ENCODE measurements at places on chromosomes 3 and 15.

- DNase-seq, result peak; percentile 9
- H3K4me1 ChIP-seq, result no peaks in the 10 kb centered on the region
- H3K36me3 ChIP-seq, result no peaks in the 10 kb centered on the region
These were observed 55.0 kb upstream of the SOX14 start for GRCh38 chr3:137709011-137709601.

DNA sequence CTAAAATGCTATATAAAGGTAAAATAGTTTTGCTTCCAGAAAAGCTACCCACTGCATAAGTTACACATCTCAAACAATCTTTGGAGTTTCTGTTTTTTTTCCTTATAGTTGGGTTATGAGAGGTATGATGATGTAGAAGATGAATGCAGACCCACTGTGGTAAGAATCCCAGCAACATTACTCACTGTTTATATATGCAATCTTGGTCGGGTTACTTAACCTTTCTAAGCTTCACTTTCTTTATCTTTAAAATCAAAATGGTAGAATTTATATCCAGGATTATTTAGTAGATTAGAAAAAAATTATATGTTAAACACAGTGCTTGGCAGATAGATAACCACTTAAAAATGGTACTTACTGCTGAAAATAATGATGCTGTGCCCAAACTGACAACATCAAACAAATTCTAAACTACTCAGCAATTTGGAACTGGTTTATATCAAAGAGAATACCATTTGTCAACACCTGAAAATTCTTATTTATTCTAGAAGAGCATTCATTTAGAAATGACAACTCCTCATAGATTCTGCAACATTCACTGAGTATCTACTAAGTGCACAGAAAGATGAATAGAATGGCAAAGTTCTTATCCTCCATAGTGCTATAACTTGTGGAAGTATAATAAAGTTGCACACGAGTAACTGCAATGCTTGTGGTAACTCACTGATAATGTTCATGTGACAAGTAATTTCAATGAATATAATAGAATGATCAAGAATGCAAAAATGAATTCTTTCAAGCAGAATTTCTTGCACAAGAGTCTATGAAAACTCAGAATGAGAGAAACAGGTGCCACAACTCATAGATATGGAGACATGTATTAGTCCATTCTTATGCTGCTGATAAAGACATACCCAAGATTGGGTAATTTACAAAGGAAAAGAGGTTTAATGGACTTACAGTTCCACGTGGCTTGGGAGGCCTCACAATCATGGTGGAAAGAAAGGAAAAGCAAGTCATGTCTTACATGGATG lies 129.0 kb upstream of the SLC7A14 start:
- no peaks in the 10 kb centered on the region for H3K4me1 ChIP-seq
- H3K27me3 ChIP-seq, result peaks cover 7% of the 10 kb centered on the region

GRCh38 chr3:111595232-111595631 lies at the start of gene ZBED2:
Gene ZBED2, minus strand, starts transcription at chr3:111595346. Its CDS starts 1,145 bp downstream, at chr3:111594201.
- no peaks in the 10 kb centered on the region for H3K27me3 ChIP-seq
- no peaks in the 10 kb centered on the region for H3K4me1 ChIP-seq
- no peaks in the 10 kb centered on the region for H3K36me3 ChIP-seq
- no peak for DNase-seq
- H3K27ac ChIP-seq, result no peak within 1 kb of the TSS

DNA sequence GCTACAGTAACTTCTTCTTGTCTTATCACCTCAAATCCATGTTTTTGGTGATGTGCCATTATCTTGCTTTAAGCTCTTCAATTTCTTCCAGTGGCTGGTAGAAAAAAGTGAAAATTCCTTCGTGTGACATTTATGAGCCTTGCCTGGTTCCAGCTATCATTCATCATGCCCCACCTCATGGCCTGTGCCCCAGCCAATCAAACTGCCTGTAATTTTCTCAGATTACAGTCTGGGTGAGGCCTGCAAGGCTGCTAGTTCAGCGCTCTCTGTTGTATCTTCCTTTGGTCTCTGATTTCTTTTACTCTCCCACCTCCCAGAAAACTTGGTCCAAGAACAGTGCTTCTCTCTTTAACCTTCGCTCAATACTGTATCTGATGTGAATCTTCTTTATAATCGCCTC lies 249.3 kb upstream of the ZNF717 start:
- H3K27ac ChIP-seq, result no peak overlapping the region
- no peaks in the 10 kb centered on the region for H3K27me3 ChIP-seq
- H3K36me3 ChIP-seq, result peaks cover 2% of the 10 kb centered on the region
- no peak for DNase-seq

GRCh38 chr3:119338754-119339153 lies 44.6 kb downstream of the ARHGAP31 start:
- DNase-seq, result no peak
- no peak overlapping the region for H3K4me3 ChIP-seq
- no peaks in the 10 kb centered on the region for H3K27me3 ChIP-seq
- no peak overlapping the region for H3K27ac ChIP-seq
- no peaks in the 10 kb centered on the region for H3K36me3 ChIP-seq

- no peaks in the 10 kb centered on the region for H3K27me3 ChIP-seq
- H3K4me3 ChIP-seq, result no peak overlapping the region
- H3K27ac ChIP-seq, result no peak overlapping the region
These were observed 245.0 kb downstream of the KLF13 start for GRCh38 chr15:31571676-31572075.

DNA sequence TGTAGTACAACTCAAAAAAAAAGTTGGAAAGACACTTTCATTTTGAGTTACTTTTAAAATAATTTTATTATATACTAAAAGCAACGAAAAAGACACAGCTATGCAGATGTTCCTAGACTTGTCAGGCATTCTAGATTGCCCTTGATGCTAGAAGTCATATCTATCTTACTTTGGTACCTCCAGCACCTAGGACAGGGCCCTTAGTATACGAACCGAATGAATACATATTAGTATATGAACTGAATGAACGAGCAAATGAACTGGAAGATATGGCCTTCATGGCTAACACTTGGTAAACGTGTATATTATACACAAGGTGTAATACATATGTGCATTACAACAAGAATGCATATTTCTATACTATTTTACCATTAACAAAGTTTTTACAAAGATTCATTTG lies 24.1 kb downstream of the ATP13A5 start:
- H3K4me3 ChIP-seq, result no peak overlapping the region
- H3K4me1 ChIP-seq, result no peaks in the 10 kb centered on the region
- no peak for DNase-seq
- no peak overlapping the region for H3K27ac ChIP-seq
- peaks cover 2% of the 10 kb centered on the region for H3K27me3 ChIP-seq
- peaks cover 4% of the 10 kb centered on the region for H3K36me3 ChIP-seq

- H3K36me3 ChIP-seq, result peaks cover 24% of the 10 kb centered on the region
- H3K27ac ChIP-seq, result no peak overlapping the region
- no peak for DNase-seq
- no peaks in the 10 kb centered on the region for H3K4me1 ChIP-seq
These were observed 36.5 kb downstream of the DET1 start for GRCh38 chr15:88509964-88510363.

DNA sequence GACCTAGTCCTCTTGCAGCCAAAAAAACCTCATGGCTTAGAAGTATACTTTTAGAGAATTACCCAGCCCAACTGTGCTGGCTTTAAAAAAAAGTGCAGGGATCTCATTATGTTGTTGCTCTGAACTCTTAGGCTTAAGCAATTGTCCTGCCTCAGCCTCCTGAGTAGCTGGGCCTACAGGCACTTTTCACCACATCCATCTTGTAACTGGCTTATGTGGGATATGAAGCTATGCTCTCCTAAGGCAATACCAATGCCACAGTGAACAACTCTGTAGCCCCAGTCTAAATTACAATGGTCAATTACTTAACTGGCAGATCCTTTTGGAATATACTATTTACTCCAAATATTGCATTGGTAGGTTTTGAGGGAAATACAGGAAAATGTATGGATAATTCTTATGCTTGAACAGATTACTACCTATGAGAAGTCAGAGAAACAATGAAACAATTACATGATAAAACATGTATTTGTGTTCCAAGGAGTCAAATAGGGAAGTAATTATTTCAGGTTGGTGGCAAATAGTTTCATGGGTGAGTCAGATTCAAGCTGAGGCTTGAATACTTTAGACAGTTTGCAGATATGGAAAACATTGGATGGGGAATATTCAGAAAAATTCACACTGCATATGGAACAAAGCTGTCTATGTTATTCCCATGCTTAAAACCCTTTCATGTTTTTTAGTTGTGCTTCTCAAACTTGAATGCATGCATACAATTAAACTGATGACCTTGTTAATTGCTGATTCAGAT lies 34.6 kb upstream of the GPR149 start:
- H3K27ac ChIP-seq, result no peak overlapping the region
- no peaks in the 10 kb centered on the region for H3K4me1 ChIP-seq
- DNase-seq, result no peak
- H3K4me3 ChIP-seq, result no peak overlapping the region
- no peaks in the 10 kb centered on the region for H3K27me3 ChIP-seq
- no peaks in the 10 kb centered on the region for H3K36me3 ChIP-seq

DNA sequence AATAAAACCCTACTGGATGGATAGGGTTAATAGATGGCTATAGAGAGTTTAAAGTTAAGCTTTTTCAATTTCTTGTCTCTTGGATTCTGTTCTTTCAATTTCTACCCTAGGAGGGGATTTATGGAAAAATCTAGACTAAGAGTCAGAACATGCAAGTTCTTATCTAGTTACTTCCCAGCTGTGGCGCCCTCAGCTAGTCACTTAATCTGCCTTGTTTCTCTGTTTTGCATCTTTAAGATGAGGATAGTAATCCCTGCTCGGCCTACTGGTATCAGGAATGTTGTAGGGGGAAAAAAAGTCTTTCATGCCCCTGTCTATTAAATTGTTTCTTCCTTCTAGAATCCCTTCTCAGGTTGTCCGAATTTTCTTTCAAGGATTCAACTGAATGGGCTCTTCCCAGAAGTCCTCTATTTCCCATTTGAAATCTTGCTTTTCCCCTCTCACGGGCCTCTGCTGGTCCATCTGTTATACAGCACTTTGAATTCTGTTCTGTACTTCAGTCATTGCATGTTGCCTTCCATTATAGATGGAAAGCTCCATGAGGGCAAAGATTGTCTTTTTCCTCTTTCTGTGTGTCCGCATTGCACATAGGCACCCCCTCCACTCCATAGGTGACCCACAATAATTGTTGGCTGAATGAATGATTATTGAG lies 4.4 kb downstream of the KCTD6 start:
- peak overlapping the region; percentile 18 for H3K4me3 ChIP-seq
- no peak for DNase-seq
- peaks cover 8% of the 10 kb centered on the region for H3K36me3 ChIP-seq
- H3K27ac ChIP-seq, result no peak overlapping the region
- H3K27me3 ChIP-seq, result no peaks in the 10 kb centered on the region

- H3K27ac ChIP-seq, result no peak overlapping the region
- no peaks in the 10 kb centered on the region for H3K36me3 ChIP-seq
- peak; percentile 6 for DNase-seq
- peaks cover 22% of the 10 kb centered on the region for H3K4me1 ChIP-seq
- no peak overlapping the region for H3K4me3 ChIP-seq
- peaks cover 5% of the 10 kb centered on the region for H3K27me3 ChIP-seq
These were observed 251.2 kb downstream of the SLC9A9 start for GRCh38 chr3:143596957-143597642.

DNA sequence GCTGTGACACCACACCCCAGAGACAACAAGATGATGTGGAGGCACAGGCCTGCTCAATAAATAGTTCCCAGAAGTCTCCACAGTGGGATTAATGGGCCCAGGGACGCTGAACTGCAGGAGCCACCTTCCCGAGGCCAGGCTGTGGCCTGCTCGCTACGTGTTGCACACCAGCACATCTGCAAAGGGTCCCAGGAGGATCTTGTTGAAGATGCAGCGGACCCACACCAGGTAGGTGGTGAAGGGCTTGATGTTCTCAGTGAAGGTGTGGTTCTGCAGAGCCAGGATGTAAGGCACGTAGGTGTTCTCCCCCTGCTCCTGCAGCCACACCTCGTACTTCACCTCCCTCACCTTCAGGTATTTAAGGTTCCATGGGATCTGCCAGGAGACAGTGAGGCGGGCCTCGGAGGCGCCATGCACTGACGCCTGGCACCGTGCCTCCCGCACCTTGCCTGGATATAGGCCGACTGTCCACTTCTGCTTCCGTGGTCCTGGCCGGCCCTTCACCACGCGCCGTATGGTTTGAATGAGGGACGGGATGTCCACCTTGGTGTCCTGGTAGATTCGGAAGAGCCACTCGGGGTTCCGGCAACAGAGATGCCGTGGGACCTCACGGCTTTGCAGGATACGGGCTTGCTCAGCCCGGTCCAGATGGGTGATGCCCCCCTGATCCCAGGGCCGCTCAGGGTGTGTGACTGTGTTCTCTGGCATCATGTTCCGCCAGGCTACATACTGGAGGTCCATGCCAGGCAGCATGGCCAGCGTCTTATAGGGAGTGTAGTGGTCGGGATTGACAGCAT lies 26.1 kb downstream of the POMGNT2 start:
- H3K27ac ChIP-seq, result no peak overlapping the region
- H3K4me3 ChIP-seq, result no peak overlapping the region
- peaks cover 24% of the 10 kb centered on the region for H3K36me3 ChIP-seq
- DNase-seq, result no peak

DNA sequence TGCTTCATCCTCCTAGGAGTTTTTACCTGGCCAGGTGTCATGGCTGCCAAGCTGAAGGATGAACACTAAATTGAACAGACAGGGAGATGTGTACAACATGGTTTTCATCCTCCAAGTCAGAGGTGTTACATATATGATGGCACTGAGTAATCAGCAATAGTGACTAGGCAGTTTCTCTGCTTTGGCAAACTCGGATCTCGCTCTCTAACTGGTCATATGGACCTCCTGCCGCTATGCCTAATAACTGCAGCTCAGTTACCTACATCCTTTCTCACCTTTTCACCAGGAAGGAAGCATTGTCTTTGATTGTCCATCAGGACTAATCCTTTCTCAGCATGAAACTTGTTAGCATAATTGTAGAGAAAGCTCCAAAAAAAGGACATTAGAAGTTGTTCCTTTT lies 175.9 kb upstream of the PLSCR5 start:
- DNase-seq, result no peak
- H3K27ac ChIP-seq, result no peak overlapping the region
- H3K36me3 ChIP-seq, result no peaks in the 10 kb centered on the region
- no peak overlapping the region for H3K4me3 ChIP-seq
- H3K27me3 ChIP-seq, result no peaks in the 10 kb centered on the region

- no peak for DNase-seq
- no peak overlapping the region for H3K27ac ChIP-seq
- no peaks in the 10 kb centered on the region for H3K27me3 ChIP-seq
- no peak overlapping the region for H3K4me3 ChIP-seq
- no peaks in the 10 kb centered on the region for H3K4me1 ChIP-seq
These were observed 106.6 kb downstream of the TOP2B start for GRCh38 chr3:25558121-25558520.
